AG04449 (cell line): ENCODE measurements at places on chromosomes 1 and 21.

GRCh38 chr1:211327346-211327921 is 801 bp downstream of the TRAF5 start:
- DNase-seq = no peak

DNA sequence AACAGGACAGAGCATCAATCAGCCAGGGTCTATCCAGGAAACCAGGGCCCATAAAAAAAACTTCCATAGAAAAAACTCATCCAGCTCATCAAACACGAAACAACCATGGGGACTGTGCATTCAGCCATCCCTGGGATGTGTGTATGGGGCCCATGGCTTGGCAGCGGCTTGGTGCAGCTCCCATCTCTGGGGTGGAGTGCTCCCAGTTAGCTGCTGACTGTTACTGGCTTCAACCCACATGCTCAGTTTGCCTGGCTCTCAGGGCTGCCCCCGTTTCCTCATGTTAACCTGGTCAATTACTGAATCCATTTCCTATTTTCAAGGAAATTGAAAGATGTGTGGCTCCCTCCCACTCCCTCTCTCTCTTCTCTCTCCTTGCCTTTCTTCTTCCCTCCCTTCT is 37.3 kb upstream of the STUM start:
- no peak for DNase-seq

- no peak for DNase-seq
These were observed 189.0 kb downstream of the PLPP3 start for GRCh38 chr1:56390232-56390867.

DNA sequence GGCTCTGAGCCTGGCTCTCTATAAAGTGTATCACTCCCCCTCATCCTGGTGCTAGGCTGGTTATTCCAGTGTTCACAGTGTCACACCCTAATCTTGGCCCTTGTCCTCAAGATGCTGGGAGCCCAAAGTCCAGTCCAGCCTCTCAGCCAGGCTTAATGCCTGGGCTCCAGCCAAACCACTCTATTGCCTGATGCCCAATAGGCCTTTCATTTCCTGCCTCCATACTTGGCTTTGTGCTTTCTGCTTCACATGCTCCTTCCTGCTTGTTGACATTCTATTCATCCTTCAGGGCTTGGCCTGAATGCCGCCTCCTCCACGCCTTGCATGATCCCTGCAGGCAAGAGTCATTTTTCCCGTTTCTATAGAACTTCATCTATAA is 1.7 kb downstream of the KLHDC8A start:
- DNase-seq = no peak

DNA sequence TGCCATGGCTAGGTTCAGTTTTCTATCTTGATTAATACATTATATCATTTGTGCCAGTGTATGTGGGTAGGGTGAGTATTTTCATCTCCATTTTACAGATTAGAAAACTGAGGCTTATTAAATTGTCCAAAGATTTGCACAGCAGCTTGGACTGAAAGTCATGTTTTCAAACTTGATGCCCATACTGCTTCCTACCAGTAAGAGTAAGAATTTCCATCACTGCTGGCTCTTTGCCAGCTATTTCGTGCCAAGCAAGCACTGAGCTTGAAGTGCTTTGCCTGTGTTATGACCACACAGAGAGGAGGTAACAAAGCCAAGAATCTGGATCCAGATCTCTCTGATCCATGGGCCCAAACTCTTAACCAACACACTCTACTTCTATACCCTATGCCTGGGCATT is 295.0 kb downstream of the VAV3 start:
- no peak for DNase-seq

GRCh38 chr1:62222321-62222720 is 27.7 kb downstream of the L1TD1 start:
- no peak for DNase-seq

DNA sequence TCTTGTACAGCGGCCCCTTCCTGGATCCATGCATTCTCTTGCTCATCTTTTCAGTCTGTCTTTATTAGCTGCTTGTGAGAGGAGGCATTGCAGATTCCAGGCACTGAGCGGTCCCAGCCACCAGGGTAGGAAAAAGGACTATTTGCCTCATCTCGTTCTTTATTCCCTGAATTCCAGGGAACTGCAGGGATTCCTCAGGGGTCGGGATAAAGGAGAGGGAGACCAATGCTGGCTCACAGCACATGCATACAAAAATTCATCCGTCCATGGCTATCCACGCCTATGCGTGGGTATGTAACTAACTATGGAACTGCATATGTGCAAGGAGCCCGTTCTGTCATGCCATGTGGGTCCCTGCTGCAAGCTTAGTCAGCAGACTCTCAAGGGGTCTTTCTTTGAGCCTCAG is 879 bp upstream of the PLPPR5 start:
- no peak for DNase-seq

DNA sequence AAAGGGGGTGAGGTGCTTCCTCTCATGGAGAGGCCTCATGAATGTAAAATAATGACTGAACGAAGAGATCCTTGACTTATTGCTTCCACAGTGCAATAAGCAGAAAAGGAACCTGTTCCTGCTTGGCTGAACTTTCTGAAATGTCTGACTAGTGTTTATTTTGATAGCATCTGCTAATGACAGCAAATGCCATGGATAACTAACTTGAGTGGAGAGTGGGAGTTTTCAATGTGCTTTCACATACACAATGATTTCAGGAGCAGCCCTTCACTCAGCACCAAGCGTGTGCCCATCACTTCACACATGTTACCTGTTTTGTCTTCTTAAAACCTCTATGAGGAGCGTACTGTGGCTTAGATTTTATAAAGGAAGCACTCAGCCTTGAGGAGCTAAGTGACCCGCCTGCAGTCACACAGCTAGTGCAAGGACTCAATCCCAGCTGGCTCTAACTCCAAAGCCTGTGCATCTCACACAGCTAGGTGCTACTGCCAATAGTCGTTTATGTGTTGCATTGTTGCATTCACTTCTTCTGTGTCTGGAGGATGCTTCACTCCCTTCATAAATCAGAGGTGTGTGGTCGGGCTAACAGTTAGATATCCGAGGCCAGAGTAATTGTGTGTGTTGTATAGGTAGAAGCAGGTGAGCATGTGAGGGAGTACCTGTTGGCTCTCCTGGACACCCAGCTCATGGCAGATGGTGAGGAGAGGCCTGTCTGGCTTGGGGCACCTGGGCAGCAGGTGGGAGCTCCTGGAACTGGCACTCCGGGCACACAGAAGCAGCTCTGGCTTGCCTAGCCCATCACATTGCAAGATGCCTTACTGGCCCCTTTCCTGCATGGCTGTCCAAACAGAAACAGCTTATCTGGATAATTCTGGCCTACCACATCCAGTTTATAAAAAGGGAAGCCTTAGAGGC is 12.8 kb downstream of the CASQ2 start:
- DNase-seq = no peak

- no peak for DNase-seq
These were observed 102.9 kb downstream of the PTPN14 start for GRCh38 chr1:214448536-214448935.

GRCh38 chr1:248622570-248623001 is 12.3 kb downstream of the OR2T11 start:
- DNase-seq = no peak

DNA sequence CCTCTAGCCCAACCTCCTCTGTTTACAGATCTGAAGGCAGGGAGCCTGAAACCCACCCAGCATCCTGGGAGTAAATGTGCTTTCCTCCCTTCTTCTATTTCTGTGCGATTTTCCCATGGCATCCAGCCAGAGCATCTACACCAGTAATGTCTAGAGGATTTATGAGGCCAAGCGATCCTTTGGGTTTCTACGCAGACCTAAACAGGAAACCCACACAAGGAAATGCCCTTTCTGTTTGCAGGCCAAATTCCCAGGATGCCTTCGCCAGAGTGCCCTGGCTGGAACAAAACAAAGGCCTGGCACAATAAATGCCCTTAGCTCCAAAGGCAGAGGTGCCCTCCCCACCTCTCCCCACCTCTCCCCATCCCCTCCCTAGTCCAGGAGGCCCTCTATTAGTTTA is 110.5 kb upstream of the CDC42BPA start:
- no peak for DNase-seq

DNA sequence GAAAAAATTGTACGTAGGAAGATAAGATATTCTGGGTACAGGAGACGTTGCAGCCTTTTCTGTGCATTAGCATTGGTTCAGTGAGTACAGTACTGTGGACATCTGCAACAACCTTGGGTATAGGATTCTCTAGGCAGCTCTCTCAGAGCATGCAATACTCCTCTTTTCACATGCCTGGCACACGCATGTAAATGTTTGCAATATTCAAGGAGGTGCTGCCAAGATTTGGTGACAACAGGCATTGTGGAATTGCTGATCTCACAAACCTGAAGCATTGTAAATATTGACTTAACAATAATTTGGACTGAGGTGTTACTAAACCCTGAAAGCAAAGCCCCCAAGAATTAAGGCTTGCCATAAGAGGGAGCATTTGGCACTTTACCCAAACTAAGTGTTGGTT is 126.8 kb downstream of the GRIK1 start:
- no peak for DNase-seq

GRCh38 chr1:115314765-115315164 is 23.3 kb downstream of the NGF start:
- no peak for DNase-seq

- no peak for DNase-seq
These were observed 31.1 kb downstream of the LHX8 start for GRCh38 chr1:75165264-75165663.

DNA sequence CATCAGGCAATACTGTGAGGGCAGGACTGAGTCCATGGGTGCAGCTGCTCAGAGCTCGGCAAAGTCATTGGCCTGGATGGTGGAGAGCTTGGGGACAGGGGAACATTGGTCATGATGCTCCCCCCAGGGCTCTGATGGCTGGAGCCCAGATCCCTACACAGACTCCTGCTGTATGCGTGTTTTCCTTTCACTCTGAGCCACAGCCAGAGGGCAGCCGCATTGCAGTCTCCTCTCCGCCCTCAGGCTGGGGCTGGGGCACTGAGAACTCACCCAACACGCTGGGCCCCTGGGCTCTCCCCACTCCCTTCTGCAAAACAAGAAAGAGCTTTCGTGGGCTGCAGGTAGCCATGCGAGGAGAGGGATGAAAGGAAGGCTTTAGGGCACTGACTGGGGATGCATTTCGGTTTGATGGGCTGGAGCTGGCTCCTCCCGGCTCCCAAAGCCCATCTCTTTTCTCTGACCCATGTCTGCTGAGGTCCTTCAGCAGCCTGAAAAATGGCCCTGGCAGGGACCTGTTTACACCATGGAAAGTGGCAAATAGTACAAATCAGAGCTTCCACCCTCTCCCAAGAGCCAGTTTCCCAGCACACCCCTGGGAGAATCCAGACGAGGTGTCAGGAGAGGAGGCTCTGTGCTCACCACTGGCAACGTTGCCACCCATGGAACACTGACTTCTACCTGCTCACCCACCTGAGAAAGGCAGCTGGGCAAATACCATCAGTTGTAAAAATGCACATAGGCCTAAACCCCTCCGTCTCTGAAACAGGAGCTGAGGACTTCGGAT is 43.8 kb downstream of the CAPN2 start:
- no peak for DNase-seq

DNA sequence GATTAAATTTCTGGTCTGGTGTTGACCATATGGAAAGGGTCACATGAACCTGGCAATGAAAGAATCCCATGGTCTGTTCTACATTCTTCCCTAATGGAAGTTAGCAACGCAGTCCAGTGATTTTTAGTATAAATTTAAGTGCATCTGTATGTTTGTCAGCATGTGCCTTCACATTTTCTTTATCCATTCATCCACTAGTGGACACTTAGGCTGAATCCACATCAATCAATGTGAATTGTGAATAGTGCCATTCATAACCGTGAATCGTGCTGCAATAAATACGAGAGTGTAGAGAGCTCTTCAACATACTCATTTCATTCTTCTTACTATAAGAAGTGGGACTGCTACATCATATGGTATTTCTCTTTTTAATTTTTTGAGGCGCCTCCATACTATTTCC is 12.7 kb upstream of the IFI16 start:
- no peak for DNase-seq

DNA sequence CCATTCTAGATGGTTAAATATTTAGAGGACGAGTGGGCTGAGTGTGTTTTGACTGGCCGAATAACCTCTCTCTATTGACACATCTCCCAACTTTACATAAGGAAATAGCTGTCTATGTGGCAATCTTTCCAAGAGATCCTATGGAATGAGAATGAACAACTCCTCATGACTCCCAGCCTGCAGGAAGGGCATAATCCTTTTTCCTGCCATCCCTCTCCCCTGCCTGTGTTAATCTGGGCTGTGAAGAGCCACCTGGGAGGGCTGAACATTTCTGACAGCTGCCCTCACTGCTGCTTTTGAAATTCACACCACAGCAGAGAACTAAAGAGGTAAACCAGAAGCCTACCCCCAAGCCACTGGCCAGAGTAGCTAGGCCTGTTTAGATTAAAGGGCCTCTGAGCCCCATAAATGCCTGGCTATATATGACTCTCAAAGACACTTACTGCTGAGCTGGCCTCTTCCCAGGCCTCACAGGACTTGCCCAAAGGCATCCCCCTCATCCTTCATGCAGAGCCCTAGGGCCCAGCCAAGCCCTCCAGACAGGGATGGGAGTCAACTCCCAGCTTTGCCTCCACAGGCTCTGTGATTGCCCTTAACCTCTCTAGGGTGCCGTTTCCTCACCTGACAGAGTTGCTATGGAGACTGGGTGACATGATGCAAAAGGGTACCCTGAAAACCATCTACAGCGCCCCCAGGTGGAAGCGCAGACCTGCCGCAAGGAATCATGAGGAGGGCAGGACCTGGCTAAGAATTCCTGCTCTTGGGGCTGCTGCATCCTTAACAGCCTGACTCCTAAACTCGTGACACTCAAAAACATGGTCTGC is 42.0 kb upstream of the LDLRAP1 start:
- peak; percentile 81 for DNase-seq

- peak; percentile 38 for DNase-seq
These were observed 103.4 kb upstream of the TIAM1 start for GRCh38 chr21:31447505-31447904.

DNA sequence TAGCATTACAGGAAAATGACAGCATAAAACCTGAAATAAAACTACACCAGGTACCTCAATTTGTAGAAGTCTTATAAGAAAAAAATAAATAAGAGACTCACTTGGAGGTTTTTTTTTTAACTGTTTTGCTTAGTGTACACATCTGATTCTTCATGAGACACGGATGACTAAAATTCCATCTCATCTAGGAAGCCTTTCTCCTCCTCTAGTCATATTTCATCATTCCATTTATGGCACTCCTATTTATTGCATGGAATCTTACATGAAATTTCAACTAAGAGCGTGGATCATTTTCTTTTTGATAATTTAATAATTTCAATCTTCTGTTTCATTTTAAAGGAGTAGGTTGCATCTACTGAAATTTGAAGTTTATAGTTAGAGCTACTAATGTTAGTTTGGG is 1.6 kb upstream of the PTGS2 start:
- no peak for DNase-seq

- no peak for DNase-seq
These were observed 4.0 kb downstream of the SHISAL2A start for GRCh38 chr1:52636721-52637695.

- DNase-seq = no peak
These were observed 1.5 kb downstream of the ATP1A1 start for GRCh38 chr1:116374353-116375147.

GRCh38 chr21:33938381-33938780 is 22.8 kb upstream of the ATP5PO start:
- no peak for DNase-seq

GRCh38 chr1:4584449-4584848 is 70.0 kb upstream of the AJAP1 start:
- no peak for DNase-seq
